ENCODE measurements at places on chromosomes 7 and 10.
A peak's percentile ranks its signal among the peaks of the same experiment; 100 is the strongest.

- no peak for DNase-seq
Observed at GRCh38 chr10:29723726-29724125, 89.0 kb upstream of the SVIL start.

DNA sequence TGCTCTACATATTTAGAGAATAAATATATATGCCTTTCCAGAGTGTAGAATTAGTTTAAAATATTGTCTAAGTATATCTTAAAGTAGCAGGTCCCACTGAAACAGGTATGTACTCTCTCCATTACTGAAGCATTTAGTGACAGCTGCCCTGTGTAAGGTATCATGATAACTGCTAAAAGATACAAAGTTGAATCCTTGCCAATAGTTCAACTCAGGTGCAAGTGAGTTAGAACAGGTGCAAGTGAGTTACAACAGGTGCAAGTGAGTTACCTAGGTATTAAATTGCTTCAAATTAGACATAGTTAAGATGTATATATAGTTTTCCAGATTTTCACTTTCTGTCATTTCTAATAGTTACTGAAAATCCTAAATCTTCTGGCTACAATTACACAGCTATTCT is 119.1 kb downstream of the CNOT4 start:
- no peak for DNase-seq

DNA sequence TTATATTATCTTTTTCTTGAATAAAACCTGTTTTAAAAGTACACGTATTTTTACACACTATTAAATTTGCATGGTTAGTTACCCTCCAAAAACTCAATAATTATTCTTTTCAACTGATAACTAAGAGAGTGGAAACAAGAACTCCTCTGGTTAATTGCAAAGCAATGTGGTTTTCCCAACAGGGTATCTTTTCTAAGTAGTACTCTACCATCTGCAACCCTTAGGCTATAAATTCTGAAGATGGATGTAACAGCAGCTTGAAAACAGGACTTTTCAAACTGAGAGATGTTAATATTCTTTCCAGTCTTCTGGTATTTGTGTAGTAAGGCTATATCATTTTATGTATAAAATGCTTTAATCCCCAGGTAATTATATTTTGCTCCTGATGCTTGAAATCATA is 916.1 kb upstream of the POT1 start:
- no peak for DNase-seq

GRCh38 chr7:106608661-106609060 is 52.3 kb downstream of the CCDC71L start:
- no peak for DNase-seq

DNA sequence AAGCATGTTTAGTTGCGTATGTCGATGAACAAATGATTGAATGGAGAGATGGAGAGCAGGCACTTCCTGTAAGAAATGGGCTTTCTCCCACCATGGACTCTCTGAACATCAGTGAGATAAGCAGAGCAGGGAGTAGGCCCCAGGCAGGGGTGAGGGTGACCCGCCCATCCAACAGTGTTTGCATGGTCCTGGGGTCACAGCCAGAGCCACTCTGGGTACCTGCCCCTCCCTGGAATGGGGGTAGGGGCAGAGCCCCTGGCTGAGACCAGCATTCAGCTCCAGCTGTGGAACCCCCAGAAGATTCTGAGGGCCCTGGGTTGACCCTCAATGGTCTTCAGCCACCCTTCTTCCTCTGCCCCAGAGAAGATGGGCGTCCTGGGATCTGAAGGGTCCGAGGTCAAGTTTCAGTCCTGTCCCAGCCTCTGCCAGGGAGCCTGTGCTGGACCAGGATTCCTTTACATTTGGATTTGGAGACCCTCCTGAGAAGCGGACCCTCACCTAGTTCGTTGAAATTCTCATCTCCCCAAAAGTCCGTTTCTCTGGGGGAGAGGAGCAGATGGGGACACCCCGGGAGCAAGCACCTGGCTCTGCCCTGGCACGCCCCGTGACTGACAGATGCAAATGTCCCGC is 2.4 kb upstream of the FGF8 start:
- no peak for DNase-seq

GRCh38 chr7:97871659-97872024 is 566 bp downstream of the ASNS start:
- no peak for DNase-seq

- peak; percentile 80 for DNase-seq
Observed at GRCh38 chr10:86868353-86868752, 89.1 kb downstream of the MMRN2 start.

DNA sequence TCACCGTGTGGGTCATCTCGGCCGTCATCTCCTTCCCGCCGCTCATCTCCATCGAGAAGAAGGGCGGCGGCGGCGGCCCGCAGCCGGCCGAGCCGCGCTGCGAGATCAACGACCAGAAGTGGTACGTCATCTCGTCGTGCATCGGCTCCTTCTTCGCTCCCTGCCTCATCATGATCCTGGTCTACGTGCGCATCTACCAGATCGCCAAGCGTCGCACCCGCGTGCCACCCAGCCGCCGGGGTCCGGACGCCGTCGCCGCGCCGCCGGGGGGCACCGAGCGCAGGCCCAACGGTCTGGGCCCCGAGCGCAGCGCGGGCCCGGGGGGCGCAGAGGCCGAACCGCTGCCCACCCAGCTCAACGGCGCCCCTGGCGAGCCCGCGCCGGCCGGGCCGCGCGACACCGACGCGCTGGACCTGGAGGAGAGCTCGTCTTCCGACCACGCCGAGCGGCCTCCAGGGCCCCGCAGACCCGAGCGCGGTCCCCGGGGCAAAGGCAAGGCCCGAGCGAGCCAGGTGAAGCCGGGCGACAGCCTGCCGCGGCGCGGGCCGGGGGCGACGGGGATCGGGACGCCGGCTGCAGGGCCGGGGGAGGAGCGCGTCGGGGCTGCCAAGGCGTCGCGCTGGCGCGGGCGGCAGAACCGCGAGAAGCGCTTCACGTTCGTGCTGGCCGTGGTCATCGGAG is 1.8 kb downstream of the ADRA2A start:
- peak; percentile 39 for DNase-seq

DNA sequence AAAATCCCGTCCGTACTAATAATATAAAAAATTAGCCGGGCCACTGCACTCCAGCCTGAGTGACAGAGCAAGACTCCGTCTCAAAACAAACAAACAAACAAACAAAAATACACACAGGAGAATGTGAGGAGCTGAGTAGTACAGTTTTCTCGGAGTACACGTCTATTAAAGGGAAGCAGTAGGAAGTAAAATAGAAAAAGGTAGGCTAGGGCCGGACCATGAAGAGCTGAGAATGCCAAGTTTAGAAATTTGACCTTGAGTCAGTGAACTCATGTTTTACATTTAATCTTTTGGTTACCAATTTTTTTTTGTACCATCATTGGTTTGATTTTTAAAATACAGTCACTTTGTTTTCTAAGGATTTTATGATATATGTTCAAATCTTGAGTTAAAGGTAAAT is 64.1 kb downstream of the KAT6B start:
- no peak for DNase-seq

GRCh38 chr7:133300088-133300487 is 47.2 kb downstream of the EXOC4 start:
- DNase-seq, result no peak

DNA sequence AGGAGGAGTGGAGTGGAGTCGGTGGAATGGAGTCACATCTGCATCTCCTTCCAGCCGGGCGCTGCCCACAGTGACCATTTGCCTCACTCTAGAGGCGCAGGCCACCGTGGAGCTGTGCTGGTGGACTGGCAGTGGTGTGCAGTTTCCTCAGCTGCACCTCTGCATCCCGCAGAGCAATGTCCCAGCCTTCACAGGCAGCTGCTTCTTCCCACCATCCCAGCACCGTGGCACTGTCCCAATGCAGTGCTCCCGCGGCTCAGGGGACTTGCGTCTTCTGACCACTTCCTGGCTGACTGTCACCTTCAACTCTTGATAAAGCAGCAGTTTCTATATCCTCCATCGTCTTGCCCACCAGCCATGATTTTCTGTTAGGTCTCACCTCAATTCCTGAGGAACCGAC is 90.3 kb upstream of the SFMBT2 start:
- DNase-seq, result no peak

GRCh38 chr10:123570051-123570897 is 95.9 kb upstream of the GPR26 start:
- no peak for DNase-seq

- peak; percentile 66 for DNase-seq
Observed at GRCh38 chr7:91656541-91657482, 223.7 kb downstream of the MTERF1 start.

DNA sequence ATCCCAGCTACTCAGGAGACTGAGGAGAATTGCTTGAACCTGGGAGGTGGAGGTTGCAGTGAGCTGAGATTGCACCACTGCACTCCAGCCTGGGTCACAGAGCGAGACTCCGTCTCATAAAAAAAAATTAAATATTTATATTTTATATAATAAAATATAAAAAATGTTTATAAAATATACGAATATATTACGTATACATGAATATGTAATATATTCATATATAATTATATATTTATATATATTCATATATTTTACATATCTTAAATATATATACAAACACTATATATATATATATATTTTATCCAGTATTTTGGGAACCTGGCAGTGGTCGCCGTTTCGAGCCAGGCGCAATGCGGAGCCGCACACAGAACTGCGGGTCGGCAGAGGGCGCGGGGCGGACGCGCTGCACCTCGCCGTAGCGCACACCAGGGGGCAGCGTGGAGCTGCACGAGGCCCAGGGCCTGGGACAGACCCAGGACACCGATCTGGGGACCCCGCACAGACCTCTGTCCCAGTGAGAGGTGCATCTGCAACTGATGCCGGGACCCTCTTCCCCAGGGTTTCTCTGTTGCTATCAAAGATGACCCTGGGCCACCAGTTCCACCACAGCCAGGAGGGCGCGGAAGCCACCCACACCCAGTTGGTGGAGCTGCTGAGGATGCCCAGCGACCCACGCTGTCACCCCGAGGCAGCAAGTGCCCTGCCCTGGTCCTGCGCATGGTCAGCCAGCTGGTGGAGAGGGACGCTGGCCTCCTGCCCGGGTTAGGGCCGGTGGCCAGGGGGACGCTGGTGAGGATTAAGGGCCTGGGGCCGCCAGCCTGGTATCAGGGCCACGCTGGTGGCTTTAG is 22.7 kb downstream of the AP5Z1 start:
- peak; percentile 68 for DNase-seq

DNA sequence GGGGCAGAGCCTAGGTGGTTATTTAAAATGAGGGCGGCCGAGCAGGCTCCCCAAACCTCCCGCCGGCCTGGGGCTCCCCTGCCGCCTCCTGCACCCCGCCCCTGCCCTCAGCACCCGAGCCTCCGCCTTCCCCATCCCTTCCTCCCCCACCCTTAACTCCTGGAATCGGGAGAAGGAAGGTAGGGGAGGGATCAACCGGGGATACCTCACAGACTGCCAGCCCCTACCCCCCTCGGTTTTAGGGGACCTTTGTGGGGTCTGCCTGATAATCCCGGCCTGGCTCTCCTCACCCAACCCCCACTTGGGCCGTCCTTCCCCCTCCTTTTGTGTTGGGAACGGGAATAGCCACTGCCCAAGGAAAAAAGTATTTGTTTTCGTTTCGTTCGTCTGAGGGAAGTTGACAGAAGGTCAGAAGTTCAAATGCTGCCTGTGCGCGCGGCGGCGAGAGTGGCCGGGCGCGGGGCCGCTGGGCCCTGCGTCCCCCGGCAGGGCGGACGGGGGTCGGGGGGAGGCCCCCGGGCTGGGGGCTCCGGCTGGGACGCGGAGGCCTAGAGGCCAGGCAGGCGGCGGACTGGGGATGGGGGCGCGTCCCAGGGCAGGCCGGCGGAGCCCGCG is 2.8 kb downstream of the SHH start:
- DNase-seq, result no peak

DNA sequence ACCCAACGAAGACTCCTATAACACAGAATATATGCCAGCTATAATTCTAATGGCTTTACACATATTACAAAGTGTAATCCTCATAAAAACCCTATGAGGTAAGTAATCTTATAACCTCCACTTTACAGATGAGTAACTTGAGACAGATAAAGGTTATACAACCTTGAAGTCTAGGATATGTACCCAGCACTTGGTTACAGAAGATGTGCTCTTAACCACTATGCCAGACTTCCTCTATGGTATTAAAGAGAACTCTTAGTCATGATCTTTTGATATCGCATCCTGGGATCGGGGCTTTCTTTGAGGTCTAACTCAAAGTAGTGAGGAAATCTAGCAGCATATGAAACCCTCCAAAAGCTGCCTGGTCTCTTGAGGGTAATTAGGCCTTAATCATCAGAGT is 319.2 kb upstream of the LRRN3 start:
- DNase-seq, result no peak

DNA sequence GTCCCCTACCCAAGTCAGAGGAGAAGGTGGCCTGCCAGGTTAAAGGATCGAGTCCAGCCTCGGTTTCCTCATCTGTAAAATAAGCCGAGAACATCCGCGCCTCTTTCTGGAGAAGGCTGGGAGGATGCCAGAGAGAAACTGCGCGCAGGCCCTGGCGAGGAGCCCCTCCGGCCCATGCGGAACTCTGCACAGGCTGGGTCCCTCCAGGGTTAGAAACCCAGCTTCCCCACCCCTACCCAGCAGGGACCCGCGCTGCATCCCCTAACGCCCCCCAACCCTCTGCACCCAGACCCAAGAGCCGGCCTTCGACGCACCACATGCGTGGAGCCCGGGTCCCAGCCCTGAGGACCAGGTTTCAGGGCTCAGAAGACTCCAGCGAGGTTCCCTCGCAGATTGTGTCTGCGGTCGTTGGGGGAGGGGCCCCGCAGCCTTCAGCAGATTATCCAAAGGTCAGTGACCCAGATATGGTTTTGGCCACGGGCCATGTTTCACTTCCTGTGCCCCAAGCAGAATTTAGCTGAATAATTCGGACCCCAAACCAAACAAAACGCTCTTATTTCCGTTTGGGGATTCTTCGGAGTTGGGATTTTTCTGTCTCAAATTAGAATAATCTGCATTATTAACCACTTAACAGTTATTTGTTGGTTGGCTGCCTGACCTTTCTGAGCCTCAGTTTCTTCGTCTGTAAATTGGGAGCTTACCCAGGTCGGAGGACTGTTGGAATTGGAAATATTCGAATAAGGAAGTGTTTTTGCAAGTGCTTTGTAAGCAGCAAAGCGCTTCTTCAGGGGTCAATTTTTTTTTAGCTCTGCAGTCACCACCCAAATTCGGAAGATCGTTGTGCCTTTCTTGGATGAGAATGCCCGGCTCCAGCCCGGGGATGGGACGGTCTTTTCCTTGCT is 167.7 kb downstream of the UBE2H start:
- no peak for DNase-seq

DNA sequence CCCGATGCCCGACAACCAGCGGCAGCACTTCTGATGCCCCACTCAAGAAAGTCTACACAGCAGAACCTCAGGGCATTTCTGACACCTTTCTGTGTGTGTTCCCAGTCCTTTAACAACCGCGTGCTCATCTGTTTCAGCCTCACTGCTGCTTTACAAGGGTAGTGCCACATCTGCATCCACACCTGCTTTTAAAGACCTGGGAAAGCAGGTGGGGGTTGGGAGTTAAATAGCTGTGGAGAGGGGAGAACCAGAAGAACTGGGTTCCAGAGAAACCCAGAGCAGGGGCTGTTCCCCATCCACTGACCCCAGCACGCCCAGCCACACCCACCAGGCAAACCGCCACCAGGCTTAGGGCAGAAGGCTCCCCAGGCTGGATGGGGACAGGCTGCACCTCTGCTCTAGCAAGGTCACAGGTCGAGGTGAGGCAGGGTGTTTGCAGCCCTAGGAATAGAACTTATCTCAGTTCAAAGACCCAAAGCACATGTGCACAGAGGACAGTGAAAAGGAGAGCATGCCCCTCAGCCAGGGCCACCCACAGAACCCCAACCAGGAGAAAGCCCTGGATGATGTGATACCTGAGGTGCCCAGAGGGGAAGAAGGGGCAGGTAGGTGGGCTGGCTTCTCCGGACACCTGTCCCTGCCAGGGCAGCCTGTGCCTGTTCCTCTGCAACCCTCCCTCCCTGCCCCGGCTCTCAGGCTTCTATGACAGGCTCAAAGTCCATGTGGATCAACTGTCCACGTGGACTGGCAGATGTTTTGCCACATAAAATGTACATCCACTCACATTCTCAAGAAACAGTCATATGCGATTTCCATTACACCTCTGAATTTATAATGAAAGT is 51.3 kb downstream of the COBL start:
- DNase-seq, result no peak

Data from muscle of back (tissue), 13 donors.